ENCODE measurements at places on chromosomes 12 and 14.

GRCh38 chr12:117774941-117775775, 193.6 kb downstream of the KSR2 start:
- DNase-seq = no peak

- no peak for DNase-seq
These were observed 316.2 kb downstream of the EGLN3 start for GRCh38 chr14:33634631-33635030.

DNA sequence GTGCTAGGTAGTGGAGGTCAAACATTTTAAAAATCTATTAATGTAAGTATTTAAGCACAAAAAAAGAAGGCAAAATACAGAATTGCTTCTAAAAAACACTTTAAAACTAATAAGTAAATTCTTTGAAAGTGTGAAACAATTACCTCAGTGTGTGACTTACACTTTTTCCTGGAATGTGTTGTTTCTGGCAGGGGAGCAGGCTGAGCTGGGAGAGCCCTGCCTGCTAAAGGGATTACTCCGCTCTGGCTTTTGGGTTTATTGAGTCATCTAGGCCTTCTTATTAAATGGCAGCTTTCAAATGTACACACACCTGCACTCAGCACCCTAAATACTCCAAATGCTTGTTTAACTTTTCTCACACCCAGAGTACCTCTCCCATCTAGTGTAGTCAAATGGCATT, 279.8 kb downstream of the AKAP6 start:
- no peak for DNase-seq

- DNase-seq = no peak
These were observed 69.8 kb downstream of the NCOR2 start for GRCh38 chr12:124497658-124498057.

Measured in stimulated activated CD4-positive, alpha-beta T cell treated with anti-CD3 and anti-CD28 coated beads, Interleukin-4, amount 100 ng/mL, for 4 hours (primary cell).